ENCODE measurements at places on chromosomes 2 and 18.
A peak's percentile ranks its signal among the peaks of the same experiment; 100 is the strongest.

GRCh38 chr2:50953021-50953420 lies 78.9 kb downstream of the NRXN1 start:
- peak; percentile 94 for DNase-seq

GRCh38 chr2:12197133-12197532 lies 450.7 kb downstream of the LPIN1 start:
- no peak for DNase-seq

DNA sequence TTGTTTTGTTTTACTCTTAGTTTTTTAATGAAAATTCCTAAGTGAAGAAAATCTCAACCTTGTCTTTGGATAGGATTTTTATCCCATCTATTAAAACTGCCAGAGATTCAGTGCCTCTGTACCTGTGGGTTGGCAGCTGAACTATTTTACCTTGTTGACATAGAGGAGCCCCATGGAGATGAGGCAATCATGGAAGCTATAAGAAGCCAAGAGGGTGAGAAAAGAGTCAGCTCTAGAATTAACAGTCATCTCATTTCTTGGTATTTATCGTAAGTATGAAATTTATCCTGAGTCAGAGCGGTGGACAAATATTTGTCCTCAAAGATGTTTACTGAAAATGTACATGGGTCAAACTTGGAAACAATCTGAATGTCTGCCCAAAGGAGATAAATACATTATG lies 35.8 kb upstream of the PGAP1 start:
- DNase-seq, result no peak

DNA sequence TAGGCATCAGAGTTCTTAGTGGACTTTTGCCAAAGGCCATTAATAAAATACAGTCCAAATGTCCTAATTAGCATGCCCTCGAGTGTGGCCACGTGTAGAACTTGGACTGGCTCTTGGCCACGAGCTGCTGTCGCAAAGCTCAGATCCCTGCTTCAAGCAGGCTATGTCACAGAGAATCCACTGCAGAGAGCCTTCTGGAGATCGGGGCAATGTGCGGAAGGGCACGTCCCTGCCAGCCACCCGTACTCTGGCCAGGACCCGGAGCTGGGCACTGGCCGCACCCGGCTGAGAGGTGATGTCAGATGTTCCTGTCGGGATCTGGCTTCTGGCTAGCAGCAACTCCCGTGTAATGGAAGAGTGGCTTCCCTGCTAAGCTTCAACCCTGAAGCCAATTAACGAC lies 432.7 kb upstream of the ID2 start:
- DNase-seq, result no peak

GRCh38 chr18:76791106-76791505 lies 31.3 kb upstream of the ZNF236 start:
- no peak for DNase-seq

DNA sequence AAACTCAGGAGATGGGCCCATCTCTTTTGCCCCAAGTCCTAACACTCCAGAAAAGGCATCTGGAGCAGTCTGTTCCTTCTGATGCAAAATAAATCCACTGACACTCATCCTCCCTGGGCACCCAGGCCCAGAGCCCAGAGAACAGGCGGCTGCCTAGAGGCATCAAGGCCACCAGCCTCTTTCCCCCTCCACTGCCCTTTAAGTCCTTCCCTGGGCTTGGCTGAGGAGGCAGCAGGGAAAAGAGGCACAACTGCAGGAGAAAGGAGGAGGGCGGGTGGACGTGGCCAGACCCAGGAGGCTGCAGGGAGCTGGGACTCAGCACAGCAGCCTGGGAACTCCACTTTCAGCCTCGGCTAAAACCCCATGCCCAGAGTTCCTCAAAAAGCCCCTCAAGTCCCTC lies 99.7 kb upstream of the ID2 start:
- no peak for DNase-seq

DNA sequence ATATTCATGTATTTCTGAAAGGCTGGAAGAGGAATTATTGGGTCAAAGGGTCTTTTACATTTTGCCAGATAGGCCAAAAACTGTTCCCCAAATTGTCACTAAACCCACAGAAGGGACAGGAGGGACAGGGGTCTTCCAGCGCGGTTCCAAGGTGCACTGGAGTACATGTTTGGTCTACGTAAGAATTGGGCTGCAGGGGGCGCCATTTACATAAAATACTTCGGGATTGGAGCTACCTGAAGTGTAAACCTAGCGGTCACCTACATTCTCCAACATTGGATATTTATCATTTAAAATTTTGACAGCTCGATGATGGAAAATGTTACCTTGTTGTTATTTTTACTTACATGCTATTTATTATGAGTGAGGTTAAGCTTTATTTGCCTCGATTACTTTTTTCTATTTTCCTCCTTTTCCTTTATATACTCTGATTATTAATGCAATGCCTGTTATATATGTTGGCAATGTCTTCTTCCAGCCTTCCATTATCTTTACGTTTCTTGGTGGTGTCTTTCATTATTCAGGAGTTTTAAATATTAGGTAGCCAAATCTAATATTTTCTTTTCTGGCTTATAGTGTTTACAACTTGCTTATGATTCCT lies 43.0 kb upstream of the RAB6C start:
- DNase-seq, result no peak

DNA sequence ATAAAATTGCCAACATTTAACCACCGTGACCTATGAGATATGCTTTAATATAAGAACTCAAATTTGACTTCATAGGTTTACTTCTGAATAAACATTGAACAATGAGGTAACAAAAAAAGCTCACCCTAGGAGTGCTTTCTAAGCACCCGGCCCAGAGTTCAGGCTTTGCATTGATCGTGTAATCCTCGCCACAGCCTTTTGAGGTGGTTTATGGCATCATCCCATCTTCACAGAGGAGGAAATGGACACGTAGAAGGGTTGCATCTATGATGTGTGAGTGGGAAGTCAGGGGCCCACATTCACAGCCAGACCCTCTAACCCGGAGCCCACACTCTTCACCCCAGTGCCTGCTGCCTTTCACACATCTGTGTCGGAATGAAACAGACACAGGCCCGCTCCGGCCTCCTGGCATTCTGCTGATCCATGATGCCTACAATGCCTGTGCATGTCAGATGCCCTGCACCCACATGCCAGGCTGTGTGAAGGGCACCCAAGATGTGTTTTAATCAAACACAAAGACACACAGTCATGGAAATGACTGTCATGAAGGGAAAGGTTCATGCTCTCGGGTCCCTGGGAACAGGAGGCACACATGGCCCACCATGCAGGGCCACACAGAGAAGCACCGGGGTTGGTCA lies 48.6 kb upstream of the RPL31 start:
- no peak for DNase-seq

DNA sequence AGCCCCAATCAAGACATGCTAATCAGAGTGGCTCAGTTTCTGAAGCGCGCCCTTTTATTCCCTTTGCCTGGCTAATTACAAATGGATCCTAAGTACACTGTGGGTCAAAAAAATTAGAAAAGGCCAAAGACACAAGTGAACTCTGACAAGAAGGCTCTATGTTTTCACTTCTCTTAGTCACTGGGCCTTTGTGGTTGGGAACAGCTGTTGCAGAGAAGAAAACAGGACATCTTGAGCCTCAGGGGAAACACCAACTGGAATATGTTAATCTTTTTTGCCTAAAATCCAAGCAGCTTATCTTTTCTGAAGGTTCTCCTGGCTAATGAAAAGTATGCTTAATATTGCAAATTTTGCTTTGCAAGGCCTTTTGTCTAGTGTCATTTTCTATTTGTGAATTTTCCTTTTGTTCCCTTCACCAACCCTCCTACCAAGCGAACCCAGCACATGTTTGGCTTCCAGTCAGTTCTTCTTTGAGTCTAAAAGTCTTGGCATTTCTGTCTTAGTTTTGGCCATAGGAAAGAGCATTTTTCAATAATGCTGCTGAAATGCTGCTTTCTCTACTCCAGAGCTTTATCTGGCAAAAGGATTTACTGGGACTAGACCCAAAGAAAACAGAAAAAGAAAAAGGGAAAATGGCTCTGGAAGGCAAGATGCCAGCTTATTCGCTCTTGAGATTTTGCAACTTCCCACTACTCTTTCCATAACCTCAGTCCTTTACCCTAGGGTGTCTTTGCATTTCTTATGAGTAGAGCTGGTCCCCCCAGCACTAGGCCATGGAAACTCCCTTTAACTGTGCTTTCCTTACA lies 440.2 kb upstream of the ST6GAL2 start:
- DNase-seq, result no peak

DNA sequence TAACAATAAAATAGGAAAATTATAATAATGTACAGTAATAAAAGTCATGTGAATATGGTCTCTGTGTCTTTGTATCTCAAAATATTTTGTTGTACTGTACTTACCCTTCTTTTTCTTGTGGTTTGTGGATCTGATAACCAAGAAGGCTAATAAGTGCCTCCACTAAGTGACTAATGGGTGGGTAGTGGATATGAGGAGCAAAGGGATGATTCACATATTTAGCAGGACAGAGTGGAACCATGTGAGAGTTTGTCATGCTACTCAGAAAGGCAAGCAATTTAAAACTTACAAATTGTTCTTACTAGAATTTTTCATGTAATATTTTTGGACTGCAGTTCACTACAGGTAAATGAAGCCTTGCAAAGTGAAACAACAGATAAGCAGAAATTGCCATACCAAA lies 1241.2 kb upstream of the CDH2 start:
- DNase-seq, result peak; percentile 74

- DNase-seq, result peak; percentile 70
These were observed 96.5 kb upstream of the SERTAD2 start for GRCh38 chr2:64750001-64750816.

DNA sequence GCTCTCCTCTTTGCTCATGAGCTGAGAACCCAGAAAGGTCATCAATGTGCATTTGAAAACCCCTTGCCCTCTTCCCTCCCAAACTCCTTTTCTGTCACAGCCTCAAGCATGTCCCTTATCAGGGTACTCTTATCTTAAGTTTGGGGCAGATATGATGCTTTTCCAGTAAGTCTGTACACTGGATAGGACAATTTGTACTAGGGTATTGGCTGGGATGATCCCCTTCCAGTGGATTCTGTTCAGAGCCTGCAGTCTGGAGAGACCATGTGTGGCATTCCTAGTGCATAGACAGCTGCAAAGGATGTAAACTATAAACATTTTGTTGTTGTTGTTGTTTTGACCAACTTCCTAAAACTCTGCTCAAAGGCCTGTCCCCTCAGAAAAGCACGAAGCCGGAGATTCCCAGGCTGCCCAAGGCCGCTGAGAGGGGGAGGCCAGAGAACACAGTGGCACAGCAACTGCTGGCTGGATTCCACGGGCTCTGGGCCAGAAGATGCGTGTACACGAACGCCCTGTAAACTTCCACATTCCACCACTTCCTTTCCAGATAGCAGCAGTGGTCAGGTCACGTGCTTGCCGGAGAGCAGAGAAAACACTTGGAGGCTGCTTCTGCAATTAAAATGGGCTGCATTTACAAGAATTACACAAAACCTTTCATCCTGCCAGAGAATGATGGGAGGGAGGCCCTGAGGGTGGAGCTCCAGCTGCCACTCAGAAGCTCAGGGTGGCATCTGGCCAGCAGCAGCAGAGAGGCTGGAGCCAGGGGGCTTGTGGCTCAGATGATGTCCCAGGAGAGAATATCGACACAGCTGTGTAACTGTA lies 42.1 kb downstream of the BMP10 start:
- peak; percentile 91 for DNase-seq

DNA sequence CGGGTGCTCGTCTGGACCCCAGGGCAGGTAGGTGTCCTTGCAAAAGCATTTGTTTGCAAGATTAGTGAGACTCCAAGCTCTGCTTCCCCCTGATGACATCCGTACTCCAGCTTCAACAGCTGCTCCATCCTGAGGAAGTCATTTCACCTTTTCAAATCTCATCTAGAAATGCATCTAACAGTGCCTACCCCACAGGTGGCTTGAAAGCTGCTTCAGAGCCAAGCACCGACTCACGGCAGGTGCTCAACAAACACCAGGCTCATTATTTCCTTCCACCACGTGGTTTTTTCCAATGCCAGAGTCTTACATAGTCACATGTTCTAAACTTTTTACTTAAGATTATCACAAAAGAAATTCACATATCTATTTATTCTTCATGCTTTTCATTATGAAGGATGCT lies 31.9 kb downstream of the CNGA3 start:
- no peak for DNase-seq

DNA sequence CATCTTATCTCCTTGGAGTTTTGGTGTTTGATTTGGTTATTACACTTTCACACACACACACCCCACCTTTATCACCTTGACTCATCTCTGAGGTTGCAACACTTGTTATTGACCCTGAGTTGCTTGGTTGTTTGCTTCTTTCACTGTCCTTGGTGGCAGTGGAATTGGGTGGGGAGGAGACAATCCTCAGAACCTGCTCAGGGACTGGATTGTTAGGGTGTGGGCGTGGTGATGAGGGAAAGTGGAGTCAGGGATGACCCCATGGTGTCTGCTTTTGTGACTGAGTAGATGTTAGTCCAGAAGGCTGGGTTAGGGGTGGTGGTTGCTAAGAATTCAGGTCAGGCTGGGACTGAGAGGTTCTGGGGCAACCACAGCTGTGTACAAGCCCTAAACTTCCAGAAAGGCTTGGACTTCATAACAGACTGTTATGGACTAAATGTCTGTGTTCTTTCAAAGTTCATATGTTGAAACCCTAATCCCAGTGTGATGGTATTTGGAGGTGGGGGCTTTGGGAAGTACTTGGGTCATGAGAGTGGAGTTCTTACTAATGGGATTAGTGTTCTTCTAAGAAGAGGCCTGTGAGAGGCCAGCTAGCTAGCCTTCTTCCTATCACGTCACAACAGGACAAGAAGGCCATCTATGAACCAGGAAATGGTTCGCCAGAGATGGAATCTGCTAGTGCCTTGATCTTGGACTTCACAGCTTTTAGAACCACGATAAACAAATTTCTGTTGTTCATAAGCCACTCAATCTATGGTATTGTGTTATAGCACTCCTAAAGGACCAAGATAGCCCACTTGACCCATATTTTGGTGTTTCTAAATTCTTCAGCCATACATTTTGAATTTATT lies 3.4 kb upstream of the DIS3L2 start:
- DNase-seq, result peak; percentile 39

DNA sequence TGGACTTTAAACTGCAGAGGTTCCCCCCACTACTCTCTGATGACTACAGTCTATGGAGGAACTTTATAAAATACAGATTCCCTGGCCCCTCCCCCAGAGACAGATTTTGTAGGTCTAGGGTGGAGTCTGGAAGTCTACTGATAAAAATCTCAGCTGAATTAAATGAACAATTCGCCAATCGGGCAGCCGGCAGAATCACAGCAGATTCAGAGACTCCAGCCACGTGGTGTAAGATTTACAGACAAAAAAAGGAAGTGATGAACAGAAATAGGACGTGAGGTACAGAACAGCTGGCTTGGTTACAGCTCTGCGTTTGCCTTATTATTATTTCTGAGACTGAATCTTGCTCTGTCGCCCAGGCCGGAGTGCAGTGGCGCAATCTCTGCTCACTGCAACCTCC lies 21.4 kb upstream of the MTA3 start:
- DNase-seq, result no peak

GRCh38 chr18:23627970-23628369 lies 34.7 kb downstream of the ANKRD29 start:
- DNase-seq, result no peak

GRCh38 chr2:175815537-175815936 lies 186.5 kb downstream of the LNPK start:
- peak; percentile 65 for DNase-seq

GRCh38 chr2:10772868-10773215 lies 39.7 kb downstream of the PDIA6 start:
- no peak for DNase-seq

GRCh38 chr18:72999971-73000607 lies 132.3 kb upstream of the NETO1 start:
- DNase-seq, result peak; percentile 58

Data from epithelial cell of esophagus (primary cell).